ENCODE measurements at places on chromosomes 13 and 19. TPM values are rescaled to one million over a fixed set of nuclear protein-coding genes. Genes with fewer than 3 reads are reported as not detected.
A peak's percentile ranks its signal among the peaks of the same experiment; 100 is the strongest.

DNA sequence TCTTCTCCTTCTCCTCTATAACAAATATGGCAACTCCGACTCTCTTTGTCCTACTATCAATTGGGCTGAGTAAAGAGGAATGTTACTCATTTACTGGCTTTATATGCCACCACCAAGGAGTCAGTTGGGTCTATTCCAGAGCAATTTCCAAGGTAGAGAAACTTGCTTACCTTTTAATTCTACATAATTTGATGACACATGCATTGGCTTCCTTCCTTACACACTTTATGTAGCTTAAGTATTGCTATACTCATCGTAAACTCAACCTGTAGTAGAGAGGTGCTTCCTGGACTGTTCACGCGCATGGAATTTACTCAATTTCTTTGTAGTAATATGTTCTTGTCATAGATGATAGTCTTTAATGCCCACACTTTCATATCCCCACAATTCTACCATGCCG, 160.7 kb downstream of the LMO7 start:
- DNase-seq: no peak

- DNase-seq: no peak
Measured at GRCh38 chr13:44368062-44368591, 5.5 kb upstream of the SERP2 start.

GRCh38 chr19:53541971-53542370, 4.0 kb downstream of the ZNF331 start:
- no peak for DNase-seq

DNA sequence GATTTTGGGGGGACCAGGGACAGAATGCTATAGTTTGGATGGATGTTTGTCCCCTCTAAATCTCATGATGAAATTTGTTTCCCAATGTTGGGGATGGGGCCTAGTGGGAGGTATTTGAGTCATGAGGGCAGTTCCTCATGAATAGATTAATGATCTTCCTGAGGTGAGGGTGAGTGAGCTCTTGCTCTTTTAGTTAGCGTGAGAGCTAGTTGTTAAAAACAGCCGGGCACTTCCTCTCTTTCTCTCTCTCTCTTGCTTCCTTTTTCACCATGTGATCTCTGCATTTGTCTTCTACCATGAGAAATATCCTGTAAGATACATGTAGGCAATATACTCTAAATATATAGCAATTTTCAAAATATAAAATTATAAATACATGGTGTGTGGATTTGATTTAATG, 290.8 kb upstream of the PCDH9 start:
- DNase-seq: no peak

DNA sequence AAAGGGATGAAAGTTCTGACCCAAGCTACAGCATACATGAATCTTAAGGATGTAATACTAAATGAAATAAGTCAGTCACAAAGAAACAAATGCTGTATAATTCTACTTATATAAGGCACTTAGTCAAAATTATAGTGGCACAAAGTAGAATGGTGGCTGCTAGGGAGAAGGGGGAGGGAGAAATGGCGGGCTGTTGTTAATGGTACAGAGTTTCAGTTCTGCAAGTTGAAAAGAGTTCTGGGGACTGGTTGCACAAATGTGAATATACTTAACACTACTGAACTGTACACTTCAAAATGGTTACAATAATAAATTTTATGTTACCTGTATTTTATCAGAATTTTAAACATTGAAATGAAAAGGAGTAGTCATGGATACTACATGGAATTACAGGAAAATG, 48.9 kb upstream of the CLDN10 start:
- DNase-seq: no peak

- DNase-seq: no peak
Measured at GRCh38 chr13:77511552-77511951, 24.0 kb upstream of the SCEL start.

DNA sequence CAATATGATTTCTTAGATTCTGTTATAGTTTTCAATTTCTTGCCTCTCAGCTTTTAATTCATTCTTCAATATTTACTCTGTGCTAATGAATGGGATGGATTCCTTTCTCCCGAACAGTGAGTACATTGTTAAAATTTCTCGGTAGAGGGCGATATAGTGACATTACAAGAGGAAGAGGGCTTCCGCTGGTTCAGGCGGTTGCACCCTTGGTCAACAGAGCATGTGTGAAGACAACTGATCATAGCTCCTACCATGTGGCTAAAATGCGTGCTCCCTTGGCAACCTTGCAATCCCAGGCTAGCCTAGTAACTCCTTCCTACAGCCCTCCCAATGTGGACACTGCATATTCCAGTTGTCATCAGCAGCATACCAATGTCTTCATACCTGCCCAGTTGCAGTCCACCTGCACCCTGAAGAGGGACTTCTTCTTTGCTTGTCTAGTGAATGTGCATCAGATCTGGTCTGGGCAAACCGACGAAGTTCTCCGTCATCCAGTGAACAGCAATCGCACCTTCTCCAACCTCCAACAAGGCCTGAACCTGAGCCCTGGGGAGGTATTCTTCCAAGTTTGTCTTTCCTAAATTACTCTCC, 653.0 kb upstream of the GPC6 start:
- peak; percentile 33 for DNase-seq

DNA sequence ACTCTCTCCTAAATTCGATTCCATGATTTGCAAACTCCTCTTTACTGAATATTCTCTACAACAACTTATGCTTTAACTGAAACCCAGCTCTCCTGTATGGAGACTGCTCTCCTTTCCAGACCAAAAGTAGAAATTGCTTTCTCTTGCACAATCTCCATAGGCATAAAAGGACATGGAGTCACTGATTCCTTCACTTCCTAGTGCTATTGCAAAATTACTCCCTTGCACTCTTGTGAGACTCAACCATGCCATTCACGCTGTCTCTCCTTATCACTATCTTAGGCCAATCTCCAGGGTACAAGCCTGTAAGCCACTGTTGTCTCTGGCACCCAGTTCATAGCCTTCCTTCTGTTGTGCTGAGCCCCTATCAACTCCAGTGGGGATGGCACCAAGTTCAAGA, 30.6 kb downstream of the SERPINE3 start:
- no peak for DNase-seq

The KCTD15 gene
- total RNA-seq: 29.6 TPM

The SPIB gene
- total RNA-seq: not detected

DNA sequence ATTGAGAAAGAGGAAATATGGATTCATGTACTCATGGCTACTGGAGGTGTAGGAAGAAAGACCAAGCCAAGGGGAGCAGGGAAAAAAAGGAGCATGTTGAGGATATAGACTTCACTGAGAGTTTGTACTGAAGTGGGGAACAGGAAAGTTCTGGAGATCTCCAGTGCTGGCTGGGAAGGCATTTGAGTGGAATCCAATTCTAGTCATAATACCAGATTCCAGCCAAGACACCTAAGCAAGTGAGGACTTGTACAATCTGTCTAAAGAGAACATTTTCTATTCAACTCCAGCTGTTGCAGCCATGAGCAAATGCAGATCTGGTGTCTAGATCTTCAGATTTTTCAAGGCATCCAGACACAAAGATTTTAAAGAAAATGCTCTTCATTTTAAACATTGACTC, 412.5 kb downstream of the OXGR1 start:
- no peak for DNase-seq

The ZNF844 gene
- not detected for total RNA-seq

GRCh38 chr19:40374084-40374483, 15.9 kb downstream of the HIPK4 start:
- DNase-seq: no peak

- no peak for DNase-seq
Measured at GRCh38 chr13:111396457-111396856, 76.0 kb downstream of the TEX29 start.

Data from NCI-H460 (cell line).